Activated CD8-positive, alpha-beta memory T cell treated with anti-CD3 and anti-CD28 coated beads for 48 hours (primary cell): ENCODE measurements at places on chromosomes 2 and 18.

DNA sequence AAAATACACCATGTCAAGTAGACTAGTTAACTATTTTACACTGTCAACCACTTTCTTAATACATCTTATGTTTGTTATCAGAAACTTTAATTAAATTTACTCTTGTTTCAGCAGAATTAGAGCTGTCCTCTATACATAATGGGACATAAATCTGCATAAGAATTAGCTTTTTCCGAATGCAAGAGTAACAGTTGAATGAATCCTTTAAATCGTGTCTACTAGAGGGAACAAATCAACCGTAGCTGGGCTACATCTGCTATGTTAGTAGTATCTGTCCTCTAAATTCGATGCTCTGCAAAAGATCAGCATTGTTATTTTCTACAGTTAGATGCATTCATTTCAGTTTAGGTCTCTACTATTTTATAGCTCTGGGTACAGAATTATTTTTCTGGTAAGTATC is 1090.6 kb downstream of the DPP10 start:
- DNase-seq: no peak

DNA sequence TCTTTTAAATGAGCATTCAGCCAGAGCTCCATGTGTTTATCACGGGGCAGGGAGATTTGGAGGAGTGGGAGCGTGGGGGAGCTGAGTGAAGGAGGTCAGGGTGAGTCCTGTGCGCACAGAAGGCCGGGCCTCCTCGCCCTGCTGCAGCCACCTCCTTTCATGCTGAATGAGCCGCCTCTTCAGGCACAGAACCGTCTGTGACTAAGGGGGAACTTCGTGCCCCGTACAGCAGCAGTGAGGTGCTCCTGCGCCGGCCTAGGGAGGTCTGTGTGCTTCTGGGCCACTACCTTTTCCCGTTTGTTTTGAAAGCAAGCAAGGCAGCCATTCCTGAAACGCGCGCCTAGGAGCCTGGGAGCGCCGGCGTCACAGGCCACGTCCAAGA is 27.1 kb upstream of the ZNF516 start:
- no peak for DNase-seq

GRCh38 chr2:6828299-6828584 is 37.5 kb downstream of the CMPK2 start:
- no peak for DNase-seq

- no peak for DNase-seq
These were observed 18.6 kb downstream of the UNC80 start for GRCh38 chr2:209790066-209790728.

DNA sequence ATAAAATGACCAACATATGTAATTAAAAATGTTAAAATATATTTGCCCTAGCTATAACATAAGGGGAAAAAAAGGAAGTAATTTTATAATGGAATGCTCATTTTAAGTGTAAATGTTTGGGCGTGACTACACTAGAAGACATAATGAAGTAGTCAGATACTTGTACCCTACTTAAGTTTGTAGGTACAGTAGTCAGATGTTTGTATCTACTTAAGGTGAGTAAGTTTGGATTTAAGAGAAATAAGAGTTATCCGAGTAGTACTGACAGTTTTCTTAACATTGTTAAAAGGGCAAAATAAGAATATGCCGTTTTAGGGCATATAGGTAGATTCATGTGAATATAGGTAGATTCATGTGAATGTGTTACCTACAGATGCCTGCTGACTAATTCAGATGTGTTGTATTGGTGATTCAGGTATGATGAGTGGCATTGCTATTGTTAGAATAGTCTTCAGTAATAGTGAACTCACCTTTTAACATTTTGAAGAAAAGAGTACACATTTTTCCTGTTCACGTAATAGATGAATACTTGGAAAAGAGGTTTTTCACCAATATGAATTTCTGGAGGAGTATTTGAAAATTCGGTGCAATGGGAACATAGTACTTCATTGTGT is 14.9 kb downstream of the VAPA start:
- no peak for DNase-seq

DNA sequence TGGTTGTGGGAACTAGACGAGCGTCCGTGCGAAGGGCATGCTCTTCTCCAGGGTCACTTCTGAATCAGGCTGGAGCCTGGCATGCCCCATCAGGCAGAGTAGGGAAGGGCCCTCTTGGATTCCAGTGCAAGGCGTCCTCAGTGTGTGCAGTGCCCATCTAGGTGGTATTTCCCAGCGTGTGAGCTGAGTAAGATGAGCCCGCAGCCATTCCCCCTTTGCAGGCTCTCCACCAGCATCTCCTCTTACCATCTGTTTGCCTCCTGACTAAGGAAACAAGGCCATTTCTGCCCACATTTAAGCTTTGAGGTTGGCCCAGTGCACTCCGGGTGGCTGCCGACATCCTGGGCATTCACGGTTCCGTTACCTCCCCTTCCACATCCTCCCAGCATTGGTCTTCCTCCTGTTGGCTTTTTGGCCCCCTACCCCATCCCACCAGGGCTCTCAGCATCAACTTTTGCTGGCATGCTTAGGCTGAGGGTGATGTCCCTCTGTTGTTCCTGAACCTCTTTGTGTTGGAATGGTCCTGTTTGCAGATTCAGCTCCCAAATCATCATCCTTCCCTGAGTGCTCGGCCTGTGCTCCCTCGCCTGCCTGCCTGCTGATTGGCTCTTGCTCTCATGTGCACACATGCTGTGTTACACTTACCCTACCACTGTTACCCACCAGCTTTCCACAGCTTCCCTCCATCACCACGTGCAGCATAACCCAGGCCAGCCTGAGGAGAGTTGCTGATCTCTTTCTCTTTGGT is 11.8 kb downstream of the CEP68 start:
- no peak for DNase-seq

DNA sequence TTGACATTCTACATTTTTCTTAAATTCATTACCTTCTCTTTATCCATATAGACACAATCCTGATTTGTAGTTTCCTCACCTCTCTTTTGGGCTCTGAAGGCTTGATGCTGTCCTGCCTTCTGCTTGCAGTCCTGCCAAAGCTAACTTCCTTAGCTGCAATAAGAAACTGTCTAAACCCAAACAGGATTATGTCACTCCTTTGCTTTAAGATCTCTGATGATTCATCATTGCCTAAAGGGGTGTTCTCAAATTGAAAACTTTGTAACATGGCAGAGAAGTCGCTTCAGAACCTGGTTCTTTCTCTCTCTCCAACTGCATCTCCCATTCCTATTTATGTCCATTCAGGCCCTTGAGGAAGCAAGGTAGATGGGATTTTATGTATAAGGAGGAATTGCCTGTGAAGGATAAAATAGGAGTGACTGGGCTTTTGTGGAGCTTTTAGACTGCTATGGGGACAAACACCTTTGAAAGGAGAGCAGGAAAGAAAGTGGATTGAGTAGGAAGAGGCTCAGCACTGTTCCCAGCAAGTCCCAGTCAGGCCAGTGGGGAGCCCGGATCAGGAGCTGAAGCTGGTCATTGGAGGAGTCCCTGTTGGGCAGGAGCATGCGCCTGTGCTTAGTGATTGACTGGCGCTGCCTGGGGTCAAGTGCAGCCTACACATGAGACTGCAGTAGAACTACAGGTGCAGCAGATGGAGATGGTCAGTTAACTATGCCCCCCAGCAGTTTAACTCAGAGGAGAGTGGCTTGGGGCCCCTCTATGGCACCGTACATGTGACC is 390.6 kb downstream of the CTNNA2 start:
- no peak for DNase-seq

- DNase-seq: no peak
These were observed 65.2 kb downstream of the CCDC195 start for GRCh38 chr2:224650815-224651439.

DNA sequence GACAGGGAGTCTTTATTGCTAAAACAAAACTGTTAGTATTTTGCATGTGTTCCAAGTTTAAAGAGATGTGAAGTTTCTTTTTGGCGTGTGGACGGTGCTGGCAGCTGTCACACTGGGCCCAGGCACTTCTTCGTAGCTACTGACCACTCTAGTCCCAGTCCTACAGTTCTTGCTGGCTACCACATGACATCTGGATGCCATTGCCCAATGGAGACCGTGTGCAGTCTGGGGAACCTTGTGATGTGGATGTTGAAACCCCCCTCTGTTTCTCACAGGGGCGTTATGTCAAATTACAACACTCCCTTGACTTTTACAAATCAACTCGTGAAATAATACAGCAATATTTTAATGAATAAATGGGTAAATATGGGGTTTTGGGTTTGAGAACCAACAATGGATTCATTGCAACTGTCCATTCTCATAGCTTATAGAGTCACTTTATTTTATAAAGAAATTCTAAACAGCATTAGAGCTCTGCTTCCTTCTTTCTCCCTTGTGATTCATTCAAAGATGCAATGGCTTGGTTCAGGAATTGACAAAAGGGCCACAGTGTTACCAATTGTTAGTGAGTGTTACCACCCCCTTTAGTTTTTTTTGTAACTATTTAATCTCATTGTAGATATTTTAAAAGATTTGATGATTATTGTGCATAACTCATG is 1.2 kb downstream of the GPD2 start:
- no peak for DNase-seq

GRCh38 chr2:127650041-127650784 is 4.3 kb downstream of the GPR17 start:
- no peak for DNase-seq

DNA sequence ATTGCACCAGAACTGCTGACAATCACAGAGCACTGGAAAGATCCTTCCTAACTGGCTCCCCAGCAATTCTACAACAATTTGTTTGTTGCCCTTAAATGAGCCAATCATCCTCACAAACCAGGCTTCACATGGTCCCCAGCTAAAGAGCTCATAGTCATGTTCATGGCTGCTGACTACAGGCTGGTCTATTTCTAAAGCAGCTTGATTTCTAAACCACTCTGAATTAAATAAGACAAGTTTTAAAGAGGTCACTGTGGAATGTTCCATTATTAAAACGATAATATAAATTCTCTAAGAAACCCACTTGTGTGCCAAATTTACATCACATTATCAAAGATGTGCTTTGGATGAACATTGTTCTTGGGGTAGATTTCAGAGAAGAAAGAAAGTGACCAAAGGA is 110.7 kb downstream of the COPS8 start:
- DNase-seq: no peak

- DNase-seq: no peak
These were observed 11.3 kb downstream of the NPAS2 start for GRCh38 chr2:100831158-100831750.

DNA sequence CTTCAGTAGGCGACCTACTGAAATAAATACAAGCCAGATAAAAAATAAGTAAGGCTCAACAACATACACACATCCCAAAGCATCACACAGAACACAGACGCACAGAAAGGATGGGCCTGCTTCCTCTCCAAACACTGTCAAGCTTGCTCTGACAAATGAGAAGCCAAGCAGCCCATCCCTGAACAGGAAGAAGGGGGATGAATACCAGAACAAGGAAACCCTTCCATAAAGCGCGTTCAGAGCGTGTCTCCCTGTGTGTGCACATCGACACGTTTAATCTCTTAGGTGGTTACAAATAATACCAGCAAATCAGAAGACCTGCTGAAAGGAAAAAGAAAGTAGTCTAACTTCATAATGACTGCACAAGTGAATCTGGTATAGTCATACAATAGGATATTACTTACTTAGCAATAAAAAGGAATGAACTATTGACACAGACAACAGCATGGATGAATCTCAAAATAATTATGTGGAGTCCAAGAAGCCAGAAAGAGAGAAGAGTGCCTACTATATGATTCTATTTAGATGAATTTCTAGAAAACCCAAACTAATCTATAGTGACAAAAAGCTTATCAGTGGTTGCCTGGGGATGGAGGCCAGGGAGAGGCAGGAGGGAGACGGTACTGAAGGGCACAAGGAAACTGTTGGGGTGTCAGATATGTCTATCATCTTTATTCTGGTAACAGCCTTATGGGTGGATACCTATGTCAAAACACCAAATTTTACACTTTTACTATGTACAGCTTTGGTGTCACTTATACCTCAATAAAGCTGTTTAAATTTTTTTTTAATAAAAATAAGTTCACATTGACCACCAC is 26.8 kb downstream of the MBOAT2 start:
- DNase-seq: no peak

GRCh38 chr2:111705711-111706336 is 178.2 kb downstream of the ANAPC1 start:
- DNase-seq: no peak

DNA sequence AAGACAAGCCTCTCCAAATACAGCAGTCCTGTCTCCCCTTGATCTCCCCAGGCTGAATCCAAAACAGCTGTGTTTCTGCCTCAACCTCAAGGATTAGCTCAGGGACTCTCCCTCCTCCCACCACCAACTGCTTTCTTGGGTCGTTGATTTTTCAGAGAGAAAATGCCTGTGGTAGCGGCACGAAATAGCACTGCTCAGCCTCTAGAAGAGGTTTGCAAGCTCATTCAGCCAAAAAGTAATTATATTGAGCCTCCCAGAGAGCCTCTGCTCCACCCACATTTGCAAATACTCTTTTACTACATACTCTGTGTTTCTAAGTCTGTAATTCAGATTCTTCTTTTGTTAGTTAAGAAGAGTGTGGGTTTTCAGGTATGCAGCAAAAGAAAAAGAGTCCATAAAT is 396.4 kb upstream of the TNP1 start:
- DNase-seq: no peak

DNA sequence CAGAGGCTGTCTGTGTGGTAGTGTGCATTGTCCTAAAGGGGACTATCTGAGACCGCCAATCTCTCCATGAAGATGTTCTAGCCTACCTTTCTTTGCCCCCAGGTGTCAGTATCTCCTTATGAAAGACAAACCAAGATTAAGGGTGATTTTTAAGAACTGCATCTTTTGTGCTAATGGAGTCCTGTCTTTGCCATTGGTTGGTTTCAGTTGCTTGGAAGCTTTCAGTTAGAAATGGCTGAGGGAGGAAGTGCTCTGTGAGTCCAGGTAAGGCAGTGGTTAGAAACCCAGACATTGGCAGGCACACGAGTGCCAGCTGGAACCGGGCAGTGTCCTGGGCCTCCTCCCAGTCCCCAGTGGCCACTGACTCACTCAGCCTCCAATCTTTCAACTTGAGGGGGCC is 111.3 kb downstream of the DOCK10 start:
- DNase-seq: no peak

DNA sequence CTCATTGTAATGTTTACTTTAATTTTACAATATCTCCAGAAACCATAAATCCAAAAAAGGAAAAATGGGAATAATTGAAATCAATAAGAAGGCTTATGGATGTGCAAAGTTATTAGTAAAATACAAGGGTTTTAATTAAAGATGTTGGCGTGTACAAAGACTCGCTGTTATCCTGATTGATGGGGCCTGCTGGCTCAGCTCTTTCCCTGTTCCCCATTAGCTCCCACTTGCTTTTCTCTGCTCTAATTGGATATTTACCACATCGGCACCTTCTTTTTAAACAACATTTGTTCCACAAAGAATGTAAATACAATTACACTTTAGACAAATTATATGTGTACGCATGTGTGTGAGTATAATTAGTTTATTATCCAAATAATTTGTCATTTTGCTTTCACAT is 796.6 kb downstream of the ERBB4 start:
- no peak for DNase-seq

DNA sequence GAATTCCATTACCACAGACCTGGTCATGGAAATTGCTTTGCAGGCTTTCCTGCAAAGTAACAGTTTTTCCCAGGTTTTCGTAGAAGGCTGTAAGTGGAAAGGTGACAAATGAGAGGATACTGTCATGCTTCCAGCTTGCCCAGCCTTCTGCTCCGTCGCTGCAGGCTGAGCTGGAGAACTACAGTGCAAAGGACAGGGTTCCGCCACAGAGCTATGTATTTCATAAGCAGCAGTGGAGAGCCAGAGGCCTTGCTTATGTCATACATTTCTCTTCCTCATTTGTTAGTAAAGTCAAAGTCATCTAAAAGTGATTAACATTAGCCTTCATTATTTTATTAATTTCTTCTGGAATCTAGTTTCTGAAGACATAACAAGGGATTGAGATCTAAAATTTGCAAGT is 72.9 kb upstream of the RBM44 start:
- no peak for DNase-seq

GRCh38 chr2:53028746-53029423 is 738.7 kb upstream of the CHAC2 start:
- DNase-seq: no peak
